ENCODE measurements at places on chromosomes 3 and 15.

DNA sequence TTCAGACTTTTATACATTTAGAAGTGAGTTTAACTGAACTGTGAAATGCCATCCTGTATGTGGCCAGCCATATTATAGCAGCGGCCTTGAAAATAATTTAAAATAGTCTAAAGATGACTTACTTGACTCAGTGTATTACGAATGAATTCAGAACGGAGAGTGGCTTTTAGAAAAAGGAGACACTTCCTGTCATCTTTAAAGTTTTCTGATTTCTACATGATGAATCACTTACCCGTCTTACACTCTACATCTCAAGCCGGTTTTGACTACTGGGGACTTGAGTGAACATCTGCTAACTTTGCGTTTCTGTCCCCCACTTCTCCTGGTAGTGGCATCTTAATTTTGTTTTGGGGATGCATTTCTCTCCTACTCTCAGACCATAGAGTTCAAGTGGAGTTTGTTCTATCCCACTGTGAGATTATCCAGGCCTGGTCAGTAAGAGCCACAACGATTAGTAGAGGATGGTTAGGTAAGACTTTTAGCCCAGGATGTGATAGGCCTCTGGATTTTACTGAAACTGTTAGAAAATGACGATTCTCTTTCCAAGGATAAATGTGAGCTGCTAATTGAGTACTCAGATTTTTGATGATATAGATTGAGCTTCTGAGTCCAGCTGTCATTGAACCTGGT, 175.4 kb upstream of the CADPS start:
- DNase-seq = no peak

DNA sequence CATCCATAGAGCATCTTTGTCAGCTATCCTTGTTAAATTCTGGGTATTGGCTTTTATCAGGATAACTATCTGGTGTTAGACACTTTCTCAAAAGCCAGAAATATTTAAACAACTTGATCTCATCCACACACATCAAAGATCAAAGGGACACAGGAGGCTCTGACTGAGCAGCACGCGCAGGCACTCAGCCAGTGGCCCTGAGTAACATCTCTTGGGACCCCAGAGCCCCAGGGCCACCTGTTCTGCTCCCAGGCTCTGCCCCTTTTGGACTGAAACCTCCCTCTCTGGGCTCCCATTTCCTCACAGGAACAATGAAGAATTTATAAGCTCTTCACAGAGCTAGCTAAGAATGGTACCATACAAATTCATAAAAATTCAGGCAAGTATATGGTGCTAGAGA, 16.1 kb downstream of the ATP10A start:
- DNase-seq = no peak

- no peak for DNase-seq
Observed at GRCh38 chr15:45670091-45670490, 35.3 kb downstream of the SQOR start.

DNA sequence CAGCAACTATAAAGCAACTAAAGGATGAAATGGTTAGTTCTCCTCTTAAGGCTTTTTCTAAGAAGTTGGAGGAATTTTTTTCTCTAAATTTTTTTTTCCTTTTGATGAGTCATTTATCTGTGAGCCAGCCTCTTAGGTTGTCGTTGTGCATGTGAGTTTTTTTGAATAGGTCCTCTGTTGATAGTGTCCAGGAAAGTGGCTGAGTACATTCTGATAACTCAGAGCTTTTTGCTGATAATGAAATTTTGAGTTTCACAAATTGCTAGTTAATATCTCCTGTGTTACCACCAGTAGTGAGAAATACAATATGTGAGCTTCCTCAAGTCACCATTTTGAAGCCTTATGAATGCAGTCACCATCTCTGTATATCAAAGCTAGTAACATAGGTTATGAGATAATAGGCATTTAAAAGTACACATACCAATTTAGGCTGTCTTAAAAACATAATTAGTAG, 7.1 kb upstream of the LXN start:
- no peak for DNase-seq

DNA sequence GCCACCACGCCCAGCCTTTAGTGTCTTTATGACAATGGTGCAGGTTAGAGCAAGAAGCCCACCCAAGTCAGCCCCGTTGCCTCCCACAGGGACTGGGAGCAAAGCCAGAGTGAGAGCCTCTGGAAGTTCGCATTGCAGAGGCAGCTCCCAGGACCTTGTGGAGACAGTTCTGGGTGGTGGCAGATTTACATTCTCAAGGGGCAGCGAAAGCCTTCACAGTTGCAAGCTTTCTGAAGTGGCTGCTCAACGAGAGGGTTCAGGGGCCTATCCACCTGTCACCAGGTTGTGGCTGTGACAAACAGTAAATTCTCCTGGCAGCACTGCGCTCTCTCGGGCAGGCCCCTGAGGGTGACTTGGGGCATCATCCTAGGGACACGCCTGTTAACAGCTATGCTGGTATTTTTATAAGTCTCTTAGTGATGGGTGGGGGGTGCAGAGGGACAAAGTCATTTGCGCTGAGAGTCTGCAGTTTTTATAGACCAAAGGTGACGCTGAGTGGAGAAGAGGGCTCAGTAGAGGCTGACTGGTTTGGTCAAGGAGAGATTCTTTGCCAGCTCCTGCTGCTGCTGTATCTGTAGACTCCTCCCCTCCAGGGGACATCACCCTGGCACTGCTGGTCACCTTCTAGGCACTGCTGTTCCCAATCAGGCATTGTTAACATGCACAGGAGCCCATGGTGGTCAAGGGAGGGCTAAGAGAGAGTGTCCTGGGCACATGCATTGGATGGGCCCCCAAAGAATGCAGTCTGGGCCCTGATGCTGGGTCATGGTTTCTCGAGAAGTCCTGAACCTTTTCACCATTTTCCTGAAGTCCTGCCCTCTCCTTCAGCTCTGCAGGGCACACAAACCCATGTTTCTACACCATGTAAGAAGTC, 57.5 kb upstream of the KLF13 start:
- DNase-seq = peak; percentile 3

GRCh38 chr3:74630602-74631001, 16.1 kb upstream of the CNTN3 start:
- no peak for DNase-seq

DNA sequence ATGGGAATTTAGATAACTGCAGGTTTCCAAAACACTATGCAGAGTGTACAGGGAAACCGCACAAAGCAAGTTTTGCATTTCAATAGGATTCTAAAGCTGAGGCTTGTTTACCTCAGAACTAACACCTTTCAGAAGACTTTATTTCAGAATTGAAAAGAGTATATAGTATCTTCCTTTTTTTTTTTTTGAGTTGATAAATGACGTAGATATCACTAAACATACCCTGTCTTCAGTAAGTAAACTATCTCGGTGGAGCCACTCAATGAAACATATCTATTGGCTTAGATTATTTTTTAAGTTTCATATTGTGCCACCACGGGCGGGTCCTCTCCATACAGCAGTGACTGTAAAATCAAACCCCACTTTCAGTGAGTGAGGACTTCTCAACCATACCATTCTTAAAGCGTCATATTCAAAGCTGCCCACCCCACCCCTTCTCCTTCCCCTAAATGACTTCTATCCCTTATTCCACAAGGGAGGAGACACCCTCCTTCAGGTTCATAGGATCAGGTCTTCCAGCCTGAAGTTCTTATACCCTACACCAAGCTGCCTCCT, 2.0 kb upstream of the TBL1XR1 start:
- DNase-seq = no peak

- DNase-seq = no peak
Observed at GRCh38 chr3:189739378-189739777, 108.2 kb downstream of the TP63 start.

GRCh38 chr3:165158011-165158410, 38.2 kb downstream of the SLITRK3 start:
- DNase-seq = no peak

- DNase-seq = peak; percentile 60
Observed at GRCh38 chr3:12405432-12406272, 78.6 kb upstream of the TSEN2 start.

DNA sequence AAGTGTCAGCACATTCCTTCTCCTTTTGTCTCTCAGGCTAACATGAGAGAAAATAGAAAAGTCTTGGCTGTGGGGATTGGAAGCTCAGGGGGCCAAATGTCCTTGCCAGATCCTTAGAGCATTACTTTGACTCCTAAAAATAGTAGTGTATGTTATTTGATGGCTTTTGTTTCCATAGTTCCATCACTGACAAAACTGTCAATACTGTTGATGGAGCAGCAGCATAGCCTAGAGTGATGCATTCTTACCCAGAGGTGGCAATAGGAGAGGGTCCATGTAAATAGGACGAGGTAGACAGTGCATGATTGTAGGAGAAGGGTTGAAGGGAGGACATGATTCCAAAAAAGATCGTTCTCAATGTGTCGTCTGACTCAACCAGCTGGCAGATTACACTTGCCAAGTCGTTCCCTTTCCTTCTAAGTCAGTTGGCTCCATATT, 282.7 kb upstream of the TPRG1 start:
- DNase-seq = no peak

- DNase-seq = peak; percentile 58
Observed at GRCh38 chr3:141114816-141115460, 63.8 kb downstream of the SPSB4 start.

DNA sequence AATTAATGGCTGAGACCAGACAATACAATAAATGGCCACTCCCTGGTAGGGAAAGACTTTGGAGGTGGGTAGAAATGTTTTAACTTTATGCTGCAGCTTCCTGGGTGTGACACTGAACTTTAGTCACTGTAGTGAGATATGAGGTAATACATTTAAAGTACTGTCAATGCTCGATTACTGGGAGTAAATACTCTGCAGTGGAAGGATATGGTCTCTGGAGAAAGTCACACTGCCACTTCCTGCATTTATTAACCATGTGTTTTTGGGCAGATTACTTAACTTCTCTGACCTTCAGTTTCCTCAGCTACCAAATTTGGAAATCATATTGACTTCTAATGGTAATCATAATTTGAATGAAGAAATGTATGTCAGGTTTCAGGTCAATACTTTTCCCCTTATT, 317.1 kb upstream of the TGFBR2 start:
- no peak for DNase-seq

- no peak for DNase-seq
Observed at GRCh38 chr15:57290187-57290586, 86.1 kb upstream of the CGNL1 start.

- DNase-seq = no peak
Observed at GRCh38 chr15:28107904-28108275, 8.8 kb upstream of the OCA2 start.

- no peak for DNase-seq
Observed at GRCh38 chr3:66928252-66928651, 69.9 kb upstream of the KBTBD8 start.

GRCh38 chr15:48221885-48222284, 15.8 kb downstream of the SLC12A1 start:
- no peak for DNase-seq

GRCh38 chr3:159897331-159898075, 91.1 kb upstream of the IL12A start:
- DNase-seq = no peak

DNA sequence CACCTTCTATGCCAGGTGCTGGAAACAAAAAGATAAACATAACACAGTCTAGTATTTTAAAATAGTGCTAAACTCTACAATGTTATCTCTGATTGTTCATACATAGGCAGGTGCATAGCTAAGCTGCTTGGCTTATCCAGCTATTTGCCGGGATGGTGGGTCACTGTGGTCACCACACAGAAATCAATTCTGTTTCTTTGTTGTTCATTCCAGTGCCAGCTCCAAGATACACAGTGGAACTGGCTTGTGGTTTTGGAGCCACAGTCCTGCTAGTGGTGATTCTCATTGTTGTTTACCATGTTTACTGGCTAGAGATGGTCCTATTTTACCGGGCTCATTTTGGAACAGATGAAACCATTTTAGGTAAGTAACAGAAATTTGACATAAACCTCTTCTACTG, 130.2 kb downstream of the IL1RAP start:
- DNase-seq = no peak

- peak; percentile 20 for DNase-seq
Observed at GRCh38 chr3:33114622-33115023, 809 bp downstream of the CRTAP start.

DNA sequence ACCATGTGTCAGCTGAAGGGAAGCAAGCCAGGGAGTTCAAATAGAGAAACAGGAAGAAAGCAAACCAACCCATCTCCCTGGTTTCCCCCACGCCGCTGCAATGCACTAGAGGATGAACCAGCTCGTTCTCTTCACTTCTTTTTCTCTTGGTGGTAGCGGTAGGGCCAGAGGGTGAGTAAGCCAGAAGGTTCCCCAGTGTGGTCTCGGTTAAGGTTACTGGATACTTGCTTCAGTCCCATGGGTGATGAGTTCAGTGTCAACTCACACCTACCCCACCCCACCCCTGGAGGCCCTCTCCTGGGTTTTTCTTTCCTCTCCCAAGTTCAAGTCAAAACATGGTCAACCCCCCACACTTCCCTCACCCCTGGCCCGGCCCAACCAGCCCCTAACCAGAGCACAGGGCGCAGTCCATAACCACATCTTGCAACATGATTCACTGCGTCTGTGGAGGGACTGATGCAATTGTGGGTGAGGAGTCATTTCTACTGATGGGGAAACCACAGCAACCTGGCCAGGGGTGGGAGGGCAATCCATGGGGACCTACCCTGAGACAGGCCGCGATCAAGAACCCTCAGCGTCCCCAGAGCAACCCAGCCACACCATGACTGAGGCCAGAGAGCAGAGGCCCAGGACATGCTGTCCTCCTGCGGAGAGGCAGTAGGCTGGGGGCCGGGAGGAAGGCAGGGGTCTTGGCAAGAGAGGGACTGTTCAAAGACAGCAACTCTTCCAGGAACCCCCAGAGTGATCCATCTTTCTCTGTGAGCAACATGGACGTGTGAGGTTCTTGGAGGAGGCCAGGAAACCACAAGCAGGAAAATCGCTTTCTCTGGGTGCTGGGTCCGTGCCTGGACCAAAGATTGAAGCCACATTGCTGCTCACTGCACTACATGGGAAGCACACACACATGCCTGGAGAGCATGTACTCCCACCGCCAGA, 276.6 kb downstream of the UACA start:
- no peak for DNase-seq

DNA sequence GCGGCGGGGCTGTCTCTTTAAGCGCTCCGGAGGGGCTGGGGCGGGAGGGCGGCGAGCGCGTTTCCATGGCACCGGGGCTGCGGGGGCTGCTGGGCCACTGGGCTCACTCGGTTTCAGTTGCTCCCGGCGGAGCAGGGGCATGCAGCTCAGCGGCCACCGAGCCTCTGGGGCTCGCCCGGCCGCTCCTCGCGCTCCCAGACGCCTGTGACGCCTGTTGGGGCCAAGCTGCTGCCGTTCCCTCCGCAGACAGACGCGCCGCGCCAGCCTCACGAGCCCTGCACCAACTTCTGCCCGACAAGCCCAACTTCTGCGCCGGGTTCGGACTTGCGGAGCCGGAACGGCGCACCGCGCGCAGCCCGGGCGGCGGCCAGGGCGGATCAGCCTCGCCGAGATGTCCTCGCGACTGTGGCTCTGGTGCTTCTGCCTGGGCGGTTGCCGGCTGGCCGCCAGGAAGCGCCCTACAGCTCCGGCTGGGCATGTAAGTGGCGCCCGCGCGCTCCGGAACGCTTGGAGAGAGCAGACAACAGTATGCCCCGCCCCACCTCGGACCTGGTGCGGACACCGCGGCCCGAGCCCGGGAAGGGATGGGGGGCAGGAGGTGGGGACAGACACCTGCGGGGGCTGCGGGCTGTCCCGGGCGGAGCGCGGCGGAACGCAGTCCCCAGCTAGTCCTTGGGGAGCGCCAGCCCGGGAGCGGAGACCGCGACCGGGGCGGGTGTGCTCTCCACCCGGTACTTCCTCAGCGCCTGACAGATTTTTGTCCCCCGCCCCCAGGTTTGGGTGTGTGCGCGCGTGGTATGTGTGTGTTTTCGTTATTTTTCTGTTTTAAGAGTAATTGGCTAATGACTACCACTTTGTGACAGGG, 154.1 kb upstream of the GOLIM4 start:
- DNase-seq = peak; percentile 16
